ENCODE measurements at places on chromosomes 7 and 10.

DNA sequence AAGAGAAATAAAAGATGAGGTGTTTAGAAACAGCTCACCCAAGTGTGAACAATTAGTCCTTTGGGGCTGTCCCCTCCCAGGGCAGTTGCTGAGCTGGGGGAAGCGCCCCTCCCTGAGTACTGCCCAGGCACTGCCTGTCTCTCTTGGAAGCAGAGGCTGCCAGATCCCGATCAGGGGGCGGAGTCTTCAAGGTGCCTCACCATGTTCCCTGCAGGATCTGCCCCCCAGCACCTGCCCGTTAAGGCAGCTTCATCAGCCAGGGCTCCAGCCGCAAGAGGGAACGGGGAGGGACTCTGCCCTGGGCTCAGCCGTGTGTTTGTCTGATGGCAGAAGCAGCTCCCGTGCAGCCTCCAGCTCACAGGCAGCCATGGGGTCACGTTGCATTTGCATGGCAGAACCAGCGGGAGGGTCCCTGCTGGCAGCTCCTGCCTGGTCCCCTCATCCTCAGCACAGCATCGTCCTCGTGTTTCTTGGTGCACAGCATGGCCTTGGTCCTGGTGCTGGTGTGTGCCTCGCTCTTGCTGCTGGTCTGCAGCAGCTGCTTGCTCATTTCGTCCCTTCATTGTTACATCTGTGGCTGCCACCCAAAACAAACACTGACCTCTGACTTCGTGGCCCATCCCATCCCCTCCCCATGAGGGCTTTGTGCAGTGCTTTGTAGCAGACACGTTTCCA lies 10.7 kb upstream of the DPYSL4 start:
- no peak for DNase-seq

DNA sequence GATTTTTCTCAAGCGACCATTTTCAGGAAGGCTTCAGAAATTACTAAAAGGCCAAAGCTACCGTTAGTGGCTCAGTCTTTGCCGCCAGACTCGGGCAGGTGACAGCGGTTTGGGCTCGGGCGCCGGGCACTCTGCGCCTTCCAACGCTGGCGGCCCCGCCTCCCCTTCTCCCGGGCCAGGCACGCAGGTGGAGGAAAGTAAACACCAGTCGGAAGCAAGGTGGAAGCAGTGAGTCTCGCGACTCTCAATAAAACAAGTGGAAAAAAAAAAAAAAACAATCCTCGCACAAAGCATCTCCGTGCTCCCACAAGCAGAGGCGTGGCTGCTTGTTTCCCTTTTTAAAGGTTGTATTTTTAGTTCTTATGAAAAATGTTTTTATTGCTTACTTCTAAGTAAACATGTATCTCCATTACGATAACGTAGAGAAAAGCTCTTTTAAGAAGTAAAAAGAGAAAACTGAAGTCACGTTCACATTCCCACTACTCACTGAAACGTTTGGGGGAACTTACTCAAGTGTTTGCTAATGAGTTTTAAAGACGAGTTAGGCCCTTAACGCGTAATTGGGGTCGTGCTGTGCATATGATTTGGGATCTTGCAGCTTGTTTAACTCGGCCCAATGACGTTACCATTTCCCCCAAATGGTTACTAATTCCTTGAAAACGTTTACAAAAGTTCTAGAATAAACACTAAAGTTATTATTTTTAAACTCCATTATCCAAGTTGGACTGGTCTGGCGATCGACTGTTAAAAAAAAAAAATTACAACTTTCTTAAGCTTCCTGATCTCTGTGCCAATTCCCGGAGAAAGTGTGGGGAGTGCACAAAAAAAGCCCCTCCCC lies 864 bp downstream of the CDCA7L start:
- DNase-seq, result no peak

- DNase-seq, result no peak
These were observed 48.4 kb upstream of the GLI3 start for GRCh38 chr7:42285383-42285824.

DNA sequence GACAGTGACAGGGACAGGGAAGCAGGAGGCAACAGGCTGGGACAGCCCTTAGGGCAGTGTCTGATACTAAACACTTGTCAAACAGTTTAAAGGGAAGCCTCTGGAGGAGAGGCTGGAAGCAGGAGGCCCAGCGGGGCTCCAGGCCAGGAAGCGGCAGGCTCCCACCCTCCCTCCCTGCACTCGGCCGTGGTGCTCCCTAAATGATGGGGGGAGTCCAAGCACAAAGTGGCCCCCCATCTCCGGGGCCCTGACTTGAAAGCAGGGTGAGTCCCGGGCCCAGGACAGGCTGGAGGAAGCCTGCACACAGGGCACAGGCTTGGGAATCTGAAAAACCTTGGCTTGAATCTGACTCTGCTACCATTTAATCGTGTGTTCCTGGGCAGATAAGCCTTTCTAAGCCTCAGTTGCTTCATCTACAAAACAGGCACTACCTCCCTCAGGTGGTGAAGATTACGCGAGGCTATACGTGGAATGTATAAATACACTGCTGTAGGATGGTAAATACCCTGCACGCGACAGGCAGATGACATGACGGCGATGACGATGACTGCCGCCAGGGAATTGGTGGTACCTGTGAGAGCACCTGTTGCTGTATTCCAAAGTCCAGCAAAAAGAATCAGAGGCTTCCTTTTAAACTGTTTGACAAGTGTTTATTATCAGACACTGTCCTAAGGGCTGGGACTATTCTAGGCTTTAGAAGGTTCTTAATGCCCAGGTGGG lies 34.1 kb downstream of the GBX1 start:
- DNase-seq, result no peak

Measured in RCC 7860 (cell line).